Foreskin keratinocyte (primary cell): ENCODE measurements at places on chromosomes 11 and 22.

- no peak for DNase-seq
Measured at GRCh38 chr22:28882545-28882877, 861 bp upstream of the ZNRF3 start.

DNA sequence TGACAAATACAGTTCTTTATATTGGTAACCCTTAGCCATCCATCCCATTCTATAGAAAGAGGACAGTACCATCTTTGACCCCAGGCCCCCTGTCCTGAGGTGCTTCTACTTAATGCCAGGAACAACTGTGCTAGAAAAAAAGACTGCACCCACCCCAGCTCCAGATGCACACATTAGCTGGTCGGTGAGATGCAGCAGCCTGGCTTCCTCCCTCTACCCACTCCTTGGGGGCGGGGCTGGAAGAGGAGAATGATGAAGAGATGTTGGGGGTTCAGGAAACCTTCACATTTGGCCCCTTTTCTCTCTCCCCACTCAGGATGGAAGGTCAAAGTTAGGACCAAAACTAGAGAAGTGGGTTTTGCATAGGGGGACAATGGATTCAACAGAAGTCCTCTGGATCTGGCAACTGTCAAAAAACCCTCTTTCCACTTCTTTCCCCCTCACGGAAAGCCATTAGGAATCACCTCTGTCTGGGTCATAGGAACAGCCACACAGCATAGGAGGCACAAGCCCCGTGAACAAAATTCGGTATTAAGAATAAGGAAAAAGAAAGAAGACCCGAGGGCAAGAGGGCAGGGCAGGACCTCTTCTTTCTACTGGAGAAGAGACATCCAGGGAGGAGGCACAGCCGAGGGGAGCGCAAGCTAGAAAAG is 755 bp downstream of the NRIP3 start:
- no peak for DNase-seq

- DNase-seq, result peak; percentile 76
Measured at GRCh38 chr11:87425391-87425790, 387.7 kb downstream of the TMEM135 start.

- DNase-seq, result no peak
Measured at GRCh38 chr22:49699928-49700498, 127.7 kb downstream of the BRD1 start.

DNA sequence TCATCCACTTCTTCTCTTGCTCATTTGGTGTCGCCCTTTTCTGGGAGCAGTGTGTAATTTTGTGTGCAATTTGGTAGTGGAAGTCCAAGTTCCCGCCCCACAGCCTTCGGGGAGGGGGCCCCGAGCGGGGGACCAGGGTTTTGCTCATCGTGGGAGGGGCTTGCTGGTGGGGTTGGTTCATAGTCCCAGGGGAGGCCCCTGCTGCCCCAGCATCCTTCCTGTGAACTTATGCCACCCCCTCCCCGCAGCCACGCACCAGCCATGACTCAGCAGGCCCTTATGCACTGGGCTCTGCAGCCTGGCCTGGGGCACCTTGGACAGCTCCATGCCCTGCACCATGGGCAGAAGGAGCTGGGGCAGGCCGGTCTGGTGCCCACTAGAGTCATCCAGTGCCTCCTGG is 1183.6 kb downstream of the BRD1 start:
- no peak for DNase-seq

GRCh38 chr22:25666308-25666707 is 75.7 kb upstream of the MYO18B start:
- no peak for DNase-seq

DNA sequence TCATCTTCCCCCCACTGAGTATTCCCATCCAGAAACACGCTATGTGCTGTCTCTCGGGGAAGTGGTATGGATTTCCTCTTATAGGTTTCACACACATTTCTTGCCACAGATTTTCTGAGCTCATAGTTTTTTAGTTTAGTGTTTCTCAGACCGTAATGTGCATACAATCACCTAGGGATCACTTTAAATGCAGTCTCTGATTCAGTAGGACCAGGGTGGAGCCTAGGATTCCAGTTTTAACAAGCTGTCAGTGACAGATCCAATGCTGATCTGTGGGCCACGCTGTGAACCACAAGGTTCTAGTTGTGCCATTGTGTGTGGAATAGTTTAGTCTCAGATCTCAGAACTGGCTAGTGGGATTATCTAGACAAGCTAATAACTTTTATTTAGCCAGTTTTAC is 23.7 kb upstream of the CXCR5 start:
- DNase-seq, result no peak

GRCh38 chr11:105719073-105719822 is 109.4 kb downstream of the GRIA4 start:
- peak; percentile 9 for DNase-seq

- DNase-seq, result no peak
Measured at GRCh38 chr11:104394508-104394907, 230.6 kb upstream of the PDGFD start.

DNA sequence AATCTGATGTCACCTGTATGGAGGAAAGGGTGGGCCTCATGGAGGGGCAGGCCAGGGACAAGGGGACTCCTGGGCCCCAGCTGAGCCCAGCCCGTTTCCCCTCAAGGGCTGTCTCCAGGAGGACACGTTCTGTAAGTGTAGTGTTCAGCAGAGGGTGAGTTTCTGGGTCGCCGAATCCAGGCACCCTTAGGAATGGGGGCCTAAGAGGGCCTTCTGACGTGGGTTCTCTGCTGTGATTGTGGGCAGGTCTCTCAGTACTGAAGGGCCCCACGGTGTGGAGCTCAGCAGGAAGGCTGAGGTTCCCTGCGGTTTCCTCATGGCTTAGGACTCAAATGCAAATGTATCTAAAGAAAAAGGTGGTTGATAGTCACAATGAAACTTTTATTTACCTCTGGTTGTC is 6.5 kb downstream of the PTDSS2 start:
- no peak for DNase-seq

DNA sequence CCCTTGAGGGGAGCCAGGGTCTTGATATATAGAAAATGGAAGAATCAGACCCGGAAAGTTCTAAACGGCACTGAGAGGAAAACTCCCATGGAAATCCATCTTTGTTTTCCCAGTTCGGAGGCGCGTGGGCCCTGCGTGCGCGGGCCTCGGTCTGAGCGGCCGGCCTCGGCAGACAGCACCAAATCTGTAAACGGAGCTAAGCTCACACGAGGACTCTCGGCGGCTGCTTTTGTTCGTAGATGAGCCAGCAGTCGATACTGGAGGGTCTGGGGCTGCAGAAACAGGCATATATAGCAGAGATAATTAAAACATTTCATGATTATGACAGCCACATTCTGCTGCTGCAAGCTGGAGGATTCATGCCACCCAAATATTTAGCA is 68.5 kb upstream of the PPARA start:
- DNase-seq, result no peak

DNA sequence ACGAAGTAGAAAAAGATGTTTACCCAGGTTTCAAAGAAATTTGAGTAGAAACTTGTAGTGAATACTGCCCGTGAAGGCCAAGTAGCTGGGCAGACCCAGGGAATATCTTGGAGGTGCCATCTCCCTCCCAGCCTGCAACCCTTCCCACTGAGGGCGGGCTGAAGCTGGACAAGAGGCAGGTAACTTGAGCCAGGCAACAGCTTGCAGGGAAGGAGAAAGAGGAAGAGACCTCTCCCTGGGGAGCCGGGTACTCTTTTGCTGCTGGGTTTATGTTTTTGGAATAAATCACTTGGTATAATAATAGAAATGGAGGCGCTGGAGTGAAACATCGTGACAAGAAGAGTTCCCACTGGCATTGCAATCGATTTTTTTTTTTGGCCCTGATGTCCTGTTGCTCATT is 49.4 kb upstream of the JAM3 start:
- DNase-seq, result no peak

DNA sequence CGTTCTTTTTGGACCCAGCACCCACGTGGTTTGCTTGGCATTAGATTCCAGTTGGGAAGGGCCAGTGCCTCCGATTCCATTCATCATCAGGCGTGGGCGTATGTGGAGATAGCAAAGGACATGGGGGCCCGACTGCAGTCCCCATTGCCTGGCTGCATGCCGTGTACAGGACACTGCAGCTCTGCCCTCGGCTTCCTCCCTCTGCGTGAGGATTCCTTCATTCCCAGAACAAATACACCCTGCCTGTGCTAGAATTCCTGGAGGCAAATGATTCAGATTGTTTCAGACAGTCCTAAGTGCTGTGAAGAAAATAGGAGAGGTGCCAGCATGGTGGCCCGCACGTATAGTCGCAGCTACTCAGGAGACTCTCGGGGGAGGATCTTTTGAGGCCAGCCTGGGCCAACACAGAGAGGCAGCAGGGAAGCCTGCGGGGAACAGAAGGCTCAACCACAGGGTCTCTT is 15.4 kb downstream of the DERL3 start:
- DNase-seq, result no peak

- no peak for DNase-seq
Measured at GRCh38 chr11:8814923-8815240, 96.1 kb upstream of the AKIP1 start.

- DNase-seq, result no peak
Measured at GRCh38 chr11:96088914-96089313, 165.0 kb upstream of the MTMR2 start.

DNA sequence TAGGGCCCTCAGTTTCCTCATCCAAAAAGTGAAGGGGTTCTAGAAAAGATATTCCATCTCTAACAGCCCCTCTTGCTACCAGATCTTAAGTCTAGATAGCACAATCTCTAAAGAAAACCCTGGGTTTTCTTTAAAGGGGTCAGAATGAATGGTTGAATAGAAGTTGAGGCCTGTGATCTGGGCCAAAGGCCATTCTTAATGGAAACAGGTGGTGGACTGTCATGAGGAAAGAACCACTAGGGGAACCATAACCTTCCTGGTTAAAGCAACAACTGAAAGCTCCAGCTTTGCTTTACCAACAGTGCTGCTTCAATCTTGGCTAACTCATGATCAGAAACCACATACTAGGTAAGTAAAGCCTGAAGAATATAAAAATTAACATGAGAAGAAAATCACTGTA is 1.8 kb downstream of the CELF1 start:
- DNase-seq, result peak; percentile 22

- DNase-seq, result peak; percentile 49
Measured at GRCh38 chr22:42743501-42743991, 22.9 kb upstream of the A4GALT start.

- DNase-seq, result no peak
Measured at GRCh38 chr11:3086671-3087150, 29.5 kb upstream of the CARS1 start.

GRCh38 chr11:120608760-120609211 is 97.2 kb downstream of the GRIK4 start:
- DNase-seq, result no peak

- DNase-seq, result no peak
Measured at GRCh38 chr11:111947143-111947542, 10.0 kb downstream of the DIXDC1 start.

GRCh38 chr11:42806191-42806590 is 505.6 kb upstream of the API5 start:
- DNase-seq, result no peak

GRCh38 chr11:122695076-122695615 is 39.6 kb downstream of the UBASH3B start:
- no peak for DNase-seq

DNA sequence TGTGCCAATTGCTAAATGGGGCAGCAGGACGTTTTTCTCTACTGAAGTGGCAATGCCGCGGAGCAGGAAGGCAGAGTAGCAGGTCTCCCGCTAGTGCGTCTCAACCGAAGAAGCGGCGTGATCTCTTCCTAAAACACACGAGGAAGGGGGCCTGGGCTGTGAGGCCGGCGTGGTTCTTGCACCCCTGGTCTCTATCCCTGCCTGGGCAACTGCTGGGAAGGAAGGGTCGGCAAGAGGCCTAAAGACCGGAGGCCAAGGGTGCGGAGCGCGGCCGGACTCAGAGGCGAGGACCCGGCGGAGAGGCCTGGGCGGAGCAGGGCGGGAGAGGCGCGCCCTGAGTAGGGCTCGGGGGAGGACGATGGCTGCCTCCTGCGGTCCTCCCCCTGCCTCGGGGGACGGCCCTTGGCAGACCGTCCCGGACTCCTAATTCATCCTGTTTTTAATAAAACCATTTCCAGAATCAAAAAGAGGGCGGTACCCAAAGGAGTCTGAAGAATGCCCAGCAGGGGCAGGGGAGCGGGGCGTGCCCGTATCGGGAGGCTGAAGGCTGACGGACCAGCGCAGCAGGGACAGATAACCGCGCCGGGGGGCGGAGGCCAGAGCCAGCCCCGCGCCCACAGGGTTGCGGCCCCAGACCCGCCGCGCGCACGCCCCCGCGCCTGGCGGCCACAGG is 572 bp upstream of the APLP2 start:
- DNase-seq, result peak; percentile 85

DNA sequence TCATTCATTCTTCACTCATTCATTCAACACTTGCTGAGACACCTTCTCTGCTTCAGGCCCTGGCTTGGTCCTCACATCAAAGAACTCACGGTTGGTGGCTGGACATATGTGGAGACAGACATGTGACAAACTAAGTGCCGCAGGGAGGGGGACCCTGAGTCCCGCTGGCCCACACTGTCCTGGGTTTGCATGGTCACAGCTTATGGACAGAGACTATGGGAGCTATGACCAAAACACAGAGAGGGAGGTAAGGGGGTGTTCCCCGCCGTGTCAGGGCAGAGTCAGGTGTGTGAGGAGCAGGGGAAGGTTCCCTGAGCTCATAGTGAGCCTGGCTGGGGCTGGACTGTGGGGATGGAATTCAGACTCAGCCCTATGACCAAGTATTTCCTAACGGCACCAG is 123.1 kb downstream of the MPPED1 start:
- no peak for DNase-seq

DNA sequence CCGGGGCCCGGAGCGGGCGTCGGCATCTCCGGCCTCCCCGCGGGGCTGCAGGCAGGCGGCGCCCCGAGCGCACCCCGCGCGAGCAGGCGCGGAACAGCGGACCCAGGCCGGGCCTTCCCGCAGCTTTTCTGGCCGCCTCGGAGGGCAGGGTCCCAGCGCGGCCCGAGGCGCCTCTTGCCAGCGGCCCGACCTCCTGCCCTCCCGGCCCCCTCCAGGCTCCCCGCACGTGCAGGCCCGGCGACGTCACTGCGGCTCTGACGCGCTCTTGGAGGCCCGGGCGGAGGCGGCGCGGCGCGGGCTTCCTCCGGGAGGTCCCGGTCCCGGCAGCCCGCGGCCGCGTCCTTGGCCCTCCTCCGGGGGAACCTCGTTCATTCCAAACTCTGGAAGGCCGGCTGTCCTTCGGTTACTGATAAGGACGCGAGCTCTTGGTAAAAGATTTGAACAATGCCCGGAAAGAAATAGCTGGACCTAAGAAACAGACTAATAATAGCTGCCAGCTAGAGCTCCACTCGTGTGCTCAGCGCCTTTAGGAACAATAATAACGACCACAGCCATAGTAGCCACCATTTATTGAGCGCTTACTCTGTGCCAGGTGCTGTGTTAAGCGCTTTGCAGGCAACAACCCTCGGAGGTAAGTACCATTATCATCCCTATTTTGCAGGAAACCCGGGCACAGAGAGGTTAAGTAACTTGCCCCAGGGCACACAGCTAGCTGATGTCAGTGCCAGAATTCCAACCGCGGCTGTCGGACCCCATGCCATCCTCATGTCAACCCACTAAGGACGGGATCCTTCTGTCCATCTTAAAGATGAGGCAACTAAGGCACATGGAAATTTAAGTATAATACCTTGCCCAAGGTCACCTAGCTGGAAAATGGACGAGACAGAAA is 39.1 kb upstream of the CREB3L1 start:
- peak; percentile 23 for DNase-seq
